ENCODE measurements at places on chromosomes 7 and 10.

- DNase-seq, result no peak
Observed at GRCh38 chr10:50988792-50989191, 85.5 kb upstream of the PRKG1 start.

- DNase-seq, result no peak
Observed at GRCh38 chr10:7383442-7383841, 27.4 kb downstream of the SFMBT2 start.

- DNase-seq, result no peak
Observed at GRCh38 chr7:139502226-139502625, 18.8 kb upstream of the KLRG2 start.

DNA sequence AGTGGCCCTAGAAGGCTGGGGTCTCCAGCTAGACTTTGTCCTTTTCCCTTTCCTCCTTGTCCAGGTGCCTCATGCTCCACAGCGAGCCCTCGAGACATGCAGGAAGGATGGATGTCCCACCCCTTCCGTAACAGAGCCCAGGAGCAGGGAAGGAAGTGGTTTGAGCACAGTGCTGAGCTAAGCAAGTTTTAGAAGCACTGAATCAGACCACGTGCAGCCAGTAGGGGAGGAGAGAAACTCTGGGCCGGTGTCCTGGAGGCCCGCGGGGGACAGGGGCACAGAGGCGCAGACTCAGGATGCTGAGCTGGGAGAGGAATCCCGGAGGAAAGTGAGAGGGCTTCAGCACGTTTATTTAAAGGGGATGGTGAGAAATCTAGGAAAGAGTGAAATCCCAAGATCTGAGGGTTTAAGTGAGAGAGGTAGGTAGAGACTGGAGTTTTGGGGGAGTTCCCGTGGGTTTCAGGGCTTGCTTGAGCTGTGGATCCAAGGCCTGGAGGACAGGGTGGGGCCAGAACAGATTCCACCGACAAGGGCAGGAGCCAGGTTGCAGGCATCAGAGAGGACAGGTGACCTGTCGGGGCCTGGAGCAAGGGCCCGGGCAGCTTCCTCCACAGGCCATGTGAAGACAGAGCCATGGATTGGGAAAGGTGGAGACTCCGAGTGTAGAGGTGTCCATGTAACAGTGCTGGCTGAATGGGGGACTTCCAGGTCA is 4.4 kb upstream of the IRF5 start:
- no peak for DNase-seq

- DNase-seq, result no peak
Observed at GRCh38 chr10:125556882-125557281, 126.1 kb downstream of the TEX36 start.

DNA sequence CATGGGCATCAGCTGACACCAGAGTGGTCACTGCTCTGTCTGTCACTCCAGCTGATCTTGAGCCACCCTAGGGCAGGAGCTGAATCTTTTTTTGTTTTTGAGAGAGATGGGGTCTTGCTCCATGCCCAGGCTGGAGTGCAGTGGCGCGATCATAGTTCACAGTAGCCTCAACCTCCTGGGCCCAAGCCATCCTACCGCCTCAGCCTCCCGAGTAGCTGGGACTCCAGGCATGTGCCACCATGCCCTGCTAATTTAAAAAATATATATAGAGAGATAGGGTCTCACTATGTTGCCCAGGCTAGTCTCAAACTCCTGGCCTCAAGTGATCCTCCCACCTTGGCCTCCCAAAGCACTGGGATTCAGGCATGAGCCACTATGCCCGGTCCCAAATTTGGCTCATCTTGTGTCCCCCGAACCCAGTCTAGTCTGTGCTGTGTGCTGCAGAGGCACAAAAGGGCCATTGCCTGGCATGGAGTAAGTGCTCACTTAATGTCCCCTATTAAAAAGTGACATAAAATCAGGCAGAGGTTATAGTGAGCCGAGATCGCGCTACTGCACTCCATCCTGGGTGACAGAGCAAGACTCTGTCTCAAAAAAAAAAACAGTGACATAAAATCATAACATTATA is 8.1 kb upstream of the FZD9 start:
- no peak for DNase-seq

DNA sequence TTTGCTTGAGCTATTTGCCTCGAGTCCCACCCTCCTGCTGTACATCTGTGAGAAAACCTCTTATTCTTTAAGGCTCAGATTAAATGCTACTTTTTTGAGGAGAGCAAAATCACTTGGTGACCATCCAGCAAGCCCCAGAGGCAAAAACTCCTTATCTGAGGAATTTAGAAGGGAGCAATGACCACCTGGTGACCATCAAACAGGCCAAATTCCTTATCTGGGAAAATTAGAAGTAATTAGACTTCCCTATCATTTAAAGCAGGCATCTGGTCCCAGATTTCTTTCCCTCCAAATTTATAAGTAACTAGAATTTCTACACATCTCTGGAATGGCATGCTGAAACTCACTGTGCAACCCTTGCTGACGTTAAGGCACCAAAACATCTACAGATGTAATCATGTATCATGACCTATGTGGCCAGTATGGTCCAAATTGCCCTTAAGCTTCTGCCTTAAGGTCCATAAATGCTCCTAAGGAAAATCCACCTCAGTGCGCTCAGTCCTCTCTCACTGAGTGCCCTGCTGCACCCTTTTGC is 40.9 kb upstream of the PDLIM1 start:
- no peak for DNase-seq

- DNase-seq, result no peak
Observed at GRCh38 chr7:151107882-151108281, 21.6 kb downstream of the AGAP3 start.

GRCh38 chr7:107946451-107946850 is 55.5 kb downstream of the DLD start:
- DNase-seq, result no peak

DNA sequence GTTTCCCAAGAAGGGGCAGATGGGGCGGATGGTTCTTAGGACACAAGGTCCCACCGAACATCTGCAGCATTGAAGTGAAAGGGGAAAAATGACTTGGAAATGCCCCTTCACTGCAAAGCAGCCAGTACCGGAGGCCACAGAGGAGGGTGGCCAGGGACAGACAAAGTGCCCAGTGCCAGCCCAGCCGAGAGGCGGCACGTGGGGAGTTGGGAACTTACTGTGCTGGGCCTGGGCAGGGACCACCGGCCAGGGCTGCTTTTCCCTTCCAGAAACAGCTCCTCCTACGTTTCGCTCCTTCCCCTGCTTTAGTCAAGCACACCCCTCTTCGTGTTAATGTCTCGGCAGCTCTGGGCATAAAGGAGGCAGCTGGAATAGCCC is 129.2 kb downstream of the TNS3 start:
- no peak for DNase-seq

GRCh38 chr7:19427944-19428343 is 280.9 kb downstream of the POLR1F start:
- DNase-seq, result no peak

DNA sequence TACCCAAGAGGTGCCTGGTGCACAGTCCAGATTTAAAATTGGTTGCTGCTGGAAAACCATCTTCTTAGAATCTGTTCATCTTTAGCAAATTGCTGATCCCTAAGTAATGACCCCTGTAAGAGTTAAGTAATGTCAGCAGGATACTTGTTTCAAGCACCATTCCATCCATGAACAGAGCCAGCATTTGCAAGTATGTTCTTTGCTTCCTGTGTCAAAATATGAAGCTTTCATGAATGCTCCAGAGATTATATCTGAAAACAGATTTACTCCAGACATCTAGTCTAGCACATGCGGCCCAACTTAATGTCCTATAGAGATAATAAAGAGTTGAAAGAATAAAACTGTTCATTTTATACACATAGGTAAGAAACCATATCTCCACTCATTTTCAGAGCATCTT is 98.7 kb upstream of the ZNF438 start:
- no peak for DNase-seq

DNA sequence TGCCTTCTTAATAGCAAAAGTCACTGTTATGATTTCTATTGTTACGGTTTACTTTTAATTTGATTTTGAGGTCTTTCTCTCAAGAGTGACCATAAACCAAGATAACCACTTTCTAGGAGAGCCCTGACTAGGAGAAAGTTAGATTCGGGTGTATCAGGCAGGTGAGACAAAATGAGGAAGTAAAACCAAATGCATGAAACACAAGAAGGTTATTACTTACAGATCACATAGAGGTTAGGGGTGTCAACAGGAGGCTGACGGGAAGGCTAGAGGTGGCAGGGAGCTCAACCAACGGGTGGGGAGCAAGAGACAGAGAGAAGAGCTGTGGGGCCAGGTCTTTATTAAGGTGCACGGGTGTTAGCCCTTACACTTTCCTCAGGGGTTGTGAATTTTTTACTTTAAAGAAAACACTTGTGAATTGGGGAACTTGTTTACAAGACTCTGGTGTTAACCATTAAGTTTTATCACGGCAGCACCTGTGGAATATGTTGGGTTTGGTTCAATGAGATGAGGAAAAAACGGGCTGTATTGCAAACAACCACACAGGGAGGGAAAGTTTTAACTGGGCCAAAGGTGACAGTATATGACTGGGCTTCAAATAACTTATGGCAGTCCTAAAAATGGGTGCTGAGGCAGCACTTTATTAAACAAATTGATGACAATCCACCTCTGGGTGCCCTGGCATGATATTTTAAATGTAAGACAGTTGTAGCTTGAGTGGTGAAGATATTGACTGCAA is 154.9 kb downstream of the SDHAF3 start:
- no peak for DNase-seq

DNA sequence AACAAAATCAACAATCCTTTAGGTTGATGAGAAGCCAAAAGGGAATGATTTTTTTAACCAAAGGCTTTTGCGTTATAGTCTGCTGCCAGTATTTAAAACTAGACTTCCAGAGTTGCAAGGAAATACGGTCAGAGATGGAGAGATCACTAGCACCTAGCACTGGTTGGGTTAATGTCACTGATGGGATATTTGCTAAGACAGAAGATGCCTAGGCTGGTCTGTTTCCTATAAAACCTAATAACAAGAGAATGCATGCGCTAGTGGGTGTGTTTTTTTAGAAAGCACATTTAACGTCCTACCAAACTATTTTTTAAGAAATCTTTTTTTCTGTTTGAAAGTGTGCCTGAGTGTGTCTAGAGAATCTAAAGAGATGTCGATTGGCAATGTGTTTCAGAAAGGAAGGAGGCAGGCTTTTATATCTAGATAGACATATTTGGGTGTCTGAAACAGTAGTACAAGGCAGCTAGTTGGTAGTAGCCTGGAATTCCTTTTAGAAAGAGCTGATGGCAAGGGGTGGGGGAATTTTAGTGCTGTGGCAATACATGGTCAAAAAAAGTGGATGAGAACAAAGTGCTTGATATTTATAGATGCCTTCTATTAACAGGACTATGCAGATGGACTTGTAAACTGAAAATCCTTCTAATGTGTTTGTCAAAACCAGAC is 863 bp downstream of the CALD1 start:
- DNase-seq, result no peak

GRCh38 chr7:15396210-15397158 is 165.3 kb downstream of the AGMO start:
- DNase-seq, result no peak

GRCh38 chr10:113021268-113022040 is 71.4 kb downstream of the TCF7L2 start:
- DNase-seq, result no peak

GRCh38 chr7:141654551-141654950 is 47.4 kb downstream of the DENND11 start:
- peak; percentile 51 for DNase-seq

- no peak for DNase-seq
Observed at GRCh38 chr10:104325436-104326435, 12.5 kb downstream of the ITPRIP start.

GRCh38 chr10:16923726-16924125 is 106.5 kb upstream of the RSU1 start:
- DNase-seq, result no peak

DNA sequence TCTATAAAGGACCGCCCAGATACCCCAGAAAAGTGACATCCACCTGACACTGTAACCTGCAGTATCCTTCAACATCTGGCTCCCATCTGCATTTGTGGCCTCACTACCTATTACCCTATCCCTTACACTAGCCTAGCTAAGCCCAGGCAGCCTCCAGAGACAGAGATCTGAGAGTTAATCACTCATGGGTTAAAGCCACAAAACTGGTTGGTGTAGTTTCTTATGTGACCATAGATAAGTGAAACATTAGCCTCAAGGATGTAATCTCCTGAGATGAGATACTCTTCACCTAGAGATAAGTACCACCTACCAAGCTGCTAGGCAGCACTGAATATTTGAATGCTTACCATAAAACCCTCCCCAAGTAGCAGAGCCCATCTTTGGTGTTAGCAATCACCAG is 35.4 kb downstream of the CTTNBP2 start:
- peak; percentile 26 for DNase-seq

GRCh38 chr10:15232279-15232678 is 63.8 kb upstream of the NMT2 start:
- peak; percentile 11 for DNase-seq

GRCh38 chr10:102313221-102313896 is 68.0 kb downstream of the GBF1 start:
- peak; percentile 30 for DNase-seq

DNA sequence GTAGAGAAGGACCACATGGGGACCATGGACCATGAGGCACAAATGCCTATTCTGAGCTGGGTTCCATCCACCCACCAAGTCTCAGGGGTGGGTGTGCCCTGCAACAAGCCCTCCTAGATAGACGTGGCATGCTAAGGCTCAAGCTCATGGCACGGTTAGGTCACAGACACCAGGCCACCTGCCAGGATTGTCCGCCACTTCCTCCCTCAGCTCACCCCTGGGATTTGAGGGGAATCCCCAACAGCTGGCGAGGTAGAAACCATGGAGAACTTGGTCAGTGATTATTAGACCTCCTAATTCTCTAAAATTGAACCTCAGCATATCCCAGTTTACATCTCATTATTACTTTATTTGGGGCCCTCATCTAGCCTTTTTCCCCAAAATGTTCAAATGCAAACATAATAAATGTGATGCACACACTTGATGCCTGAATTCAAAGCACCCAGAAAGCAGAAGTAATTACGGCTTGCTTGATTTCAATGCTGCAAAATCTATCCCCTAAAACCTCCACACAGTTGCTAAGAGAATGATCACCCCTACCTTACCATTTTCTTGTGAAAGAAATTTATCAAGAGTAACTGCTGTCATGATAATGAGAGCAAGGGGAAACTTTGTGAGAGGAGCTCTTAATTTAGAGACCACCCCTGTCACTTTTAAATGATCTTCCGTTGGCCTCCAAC is 366.6 kb upstream of the PFKP start:
- DNase-seq, result no peak

DNA sequence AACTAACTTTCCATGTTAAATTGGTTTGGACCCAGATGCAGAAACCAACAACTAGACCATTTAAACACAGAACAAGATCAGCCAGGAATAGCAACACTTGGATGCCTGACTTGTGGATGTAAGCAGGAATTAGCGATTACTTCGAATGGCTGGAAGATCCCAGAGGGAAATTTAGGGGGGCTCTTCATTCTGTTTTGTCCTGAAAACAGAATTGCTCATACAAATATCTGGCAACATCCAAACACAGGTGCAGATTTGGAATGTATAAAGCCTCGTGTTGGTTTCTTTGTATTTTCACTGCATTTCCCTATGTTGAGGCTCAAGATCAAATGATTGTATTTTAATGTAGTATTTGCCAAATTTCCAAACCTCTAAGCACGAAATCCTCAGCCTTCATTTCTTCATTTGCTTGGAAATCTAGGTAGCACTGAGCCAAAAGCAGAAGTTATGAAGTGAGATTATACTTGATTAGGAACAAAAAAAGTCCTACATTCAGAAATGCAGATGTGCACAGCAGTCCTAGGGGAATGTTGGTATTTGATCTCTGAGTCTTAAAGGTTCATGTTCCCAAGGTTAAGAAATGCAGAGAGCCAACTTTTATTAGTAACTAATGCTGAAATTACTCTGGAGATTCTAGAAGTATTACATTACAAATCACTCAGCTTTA is 248.7 kb upstream of the TCF7L2 start:
- no peak for DNase-seq
